ENCODE measurements at places on chromosomes 5 and 9.

GRCh38 chr9:81676395-81676794 lies 13.0 kb downstream of the TLE1 start:
- no peak for DNase-seq

- no peak for DNase-seq
These were observed 11.9 kb downstream of the RASGEF1C start for GRCh38 chr5:180197016-180197702.

GRCh38 chr9:129164246-129164930 lies 13.7 kb downstream of the IER5L start:
- no peak for DNase-seq

DNA sequence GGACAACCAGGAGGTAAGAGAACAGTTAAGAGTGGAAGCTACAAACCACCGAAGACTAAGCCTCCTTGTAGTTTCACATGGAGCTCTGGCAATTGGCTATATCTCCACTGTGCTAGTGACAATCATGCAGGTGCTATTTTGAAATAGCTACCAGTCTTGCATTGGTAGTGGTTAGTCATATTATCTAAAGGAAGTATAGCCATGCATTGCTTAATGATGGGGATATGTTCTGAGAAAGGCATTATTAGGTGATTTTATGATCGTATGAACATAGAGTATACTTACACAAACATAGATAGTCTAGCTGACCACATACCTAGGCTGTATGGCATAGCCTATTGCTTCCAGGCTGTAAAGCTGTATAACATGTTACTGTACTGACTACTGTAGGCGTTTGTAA lies 28.4 kb downstream of the HSDL2 start:
- DNase-seq, result no peak

DNA sequence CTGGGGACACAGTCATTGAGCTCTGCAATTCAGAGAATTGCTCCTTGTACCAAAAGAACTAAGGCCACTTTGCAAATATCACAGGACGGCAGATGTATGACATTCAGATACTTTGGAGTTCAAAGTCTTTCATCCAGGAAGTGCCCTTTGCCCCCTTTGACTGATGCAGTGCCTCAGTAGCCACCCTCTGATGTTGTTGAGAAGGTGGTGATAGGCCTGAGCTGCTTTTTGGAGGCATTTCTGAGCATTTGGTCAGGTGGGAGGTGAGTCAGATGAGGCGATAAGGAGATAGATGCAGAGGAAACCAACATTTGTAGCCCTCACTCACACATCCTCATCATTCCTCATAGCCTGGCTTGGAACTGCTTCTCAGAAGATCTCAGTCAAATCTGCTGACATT lies 63.4 kb downstream of the ANGPTL2 start:
- DNase-seq, result no peak

- no peak for DNase-seq
These were observed 55.3 kb downstream of the BARX1 start for GRCh38 chr9:93899609-93900435.

DNA sequence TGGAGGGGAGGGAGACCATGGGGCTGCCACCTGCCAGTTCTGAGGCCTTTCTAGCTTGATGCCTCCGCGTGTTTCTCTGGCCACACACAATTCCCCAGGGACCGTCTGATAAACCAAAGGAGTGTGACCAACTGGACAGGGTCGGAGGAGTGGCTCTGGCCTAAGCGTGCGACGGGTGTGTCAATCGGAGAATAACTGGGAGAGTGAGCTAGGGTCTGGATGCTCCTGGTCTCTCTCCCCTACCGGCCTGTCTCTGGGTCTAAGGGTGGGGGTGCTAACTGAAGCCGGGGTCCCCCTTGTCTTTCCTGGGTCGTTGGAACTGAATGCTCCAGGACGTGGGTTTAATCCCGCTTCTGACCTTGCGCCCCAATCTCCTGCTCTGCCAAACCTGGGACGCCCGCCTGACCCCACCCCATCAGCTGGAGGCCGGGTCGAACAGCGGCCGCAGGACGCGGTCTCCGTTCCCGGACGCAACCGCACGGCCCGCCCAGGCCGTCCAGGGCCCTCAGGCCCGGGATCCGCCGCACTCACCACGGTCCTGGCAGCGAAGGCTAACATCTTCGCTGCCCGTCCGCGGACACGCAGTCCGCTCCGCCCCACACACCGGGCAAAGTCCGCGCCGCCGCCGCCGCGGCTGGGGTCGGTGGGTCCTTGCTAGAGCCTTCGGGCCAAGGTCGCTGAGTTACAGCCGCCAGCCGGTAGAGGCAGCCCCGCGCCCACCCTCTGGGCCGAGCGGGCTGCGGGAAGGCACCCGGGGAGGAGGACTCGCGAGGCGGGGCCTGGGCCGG lies 447 bp downstream of the CRAT start:
- DNase-seq, result no peak

DNA sequence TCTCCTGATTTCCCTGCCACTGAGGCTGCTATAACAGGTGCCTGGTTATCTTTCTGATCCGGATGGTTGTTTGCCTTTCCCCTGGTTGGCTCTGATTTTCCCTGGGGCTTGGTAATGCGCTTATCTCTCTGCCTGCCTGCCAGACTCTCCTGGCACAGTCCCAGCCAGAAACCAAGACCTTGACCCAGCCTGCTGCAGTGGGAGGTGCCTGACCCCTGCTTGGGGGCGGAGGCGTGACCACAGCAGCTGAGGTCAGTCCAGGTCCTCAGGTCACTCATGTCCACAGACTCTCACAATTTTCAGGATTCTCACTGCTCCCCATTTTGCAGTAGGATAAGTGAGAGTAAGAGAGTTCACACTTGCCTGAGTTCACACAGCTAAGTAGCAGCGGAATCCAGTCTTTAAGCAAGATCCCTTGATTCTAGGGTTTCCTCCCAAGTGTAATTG lies 24.4 kb upstream of the SYNPO start:
- no peak for DNase-seq

DNA sequence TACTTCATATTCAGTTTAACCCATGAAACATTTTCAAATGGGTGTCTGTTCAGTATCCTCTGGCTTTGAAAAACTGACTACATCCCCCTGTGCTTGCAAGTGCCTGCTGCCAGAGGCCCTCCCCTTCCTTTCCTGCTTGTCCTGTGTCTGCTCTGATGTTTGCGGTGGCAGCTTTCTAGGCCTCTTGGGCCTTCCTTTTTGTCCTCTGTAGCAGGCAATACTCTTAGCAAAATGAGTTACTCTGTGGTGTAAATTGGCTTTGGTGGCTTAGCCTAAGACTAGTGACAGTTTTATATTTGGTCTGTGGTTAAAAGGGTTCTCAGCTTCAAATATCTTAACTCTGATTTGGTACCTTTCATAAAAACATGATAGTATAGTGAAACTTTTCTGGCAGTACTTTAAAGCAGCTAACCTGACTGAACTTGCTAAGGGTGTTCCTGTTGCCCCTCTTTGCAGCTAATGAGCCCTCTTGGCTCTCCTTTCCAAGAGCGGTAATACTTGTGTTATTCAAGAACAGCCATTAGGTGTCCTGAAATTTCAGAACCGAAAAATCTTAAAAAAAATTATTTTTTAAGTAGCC lies 76.6 kb downstream of the GOLM1 start:
- no peak for DNase-seq

DNA sequence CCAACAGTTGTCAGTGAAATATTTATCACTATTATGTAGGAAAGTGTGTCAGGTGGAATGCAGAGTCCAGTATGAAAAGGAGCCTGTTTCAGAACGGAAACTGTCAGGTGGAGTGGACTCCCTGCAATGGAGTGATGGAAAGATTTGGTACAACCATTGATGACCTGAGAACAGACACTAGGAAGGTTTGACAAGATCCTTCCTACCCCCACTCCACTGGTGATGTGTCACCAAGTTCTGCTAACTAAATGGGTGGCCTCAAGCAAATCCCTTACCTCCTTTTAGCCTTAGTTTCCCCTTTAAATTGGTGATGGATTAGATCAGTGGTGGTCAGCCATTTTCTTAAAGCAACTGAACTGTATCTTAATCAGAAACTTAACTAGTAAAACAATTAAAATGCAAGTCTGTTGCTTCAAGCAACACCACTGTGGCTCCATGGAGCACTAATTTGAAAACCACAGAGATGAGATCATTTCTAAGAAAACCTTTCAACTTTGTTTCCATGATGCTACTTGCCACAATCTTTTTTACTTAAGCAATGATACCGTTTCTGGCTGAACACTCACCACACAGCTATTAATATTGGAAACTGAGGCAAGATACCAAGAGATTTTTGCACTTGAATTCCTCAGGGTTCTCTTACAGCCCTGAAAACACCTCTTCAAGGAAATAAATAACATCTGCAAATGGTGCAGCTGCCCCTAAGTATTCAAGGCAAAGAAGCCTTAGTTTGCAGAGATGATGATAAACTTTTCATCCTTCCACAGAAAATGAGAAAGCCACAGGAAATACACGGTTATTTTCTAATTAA lies 140.6 kb downstream of the ERCC6L2 start:
- DNase-seq, result no peak

DNA sequence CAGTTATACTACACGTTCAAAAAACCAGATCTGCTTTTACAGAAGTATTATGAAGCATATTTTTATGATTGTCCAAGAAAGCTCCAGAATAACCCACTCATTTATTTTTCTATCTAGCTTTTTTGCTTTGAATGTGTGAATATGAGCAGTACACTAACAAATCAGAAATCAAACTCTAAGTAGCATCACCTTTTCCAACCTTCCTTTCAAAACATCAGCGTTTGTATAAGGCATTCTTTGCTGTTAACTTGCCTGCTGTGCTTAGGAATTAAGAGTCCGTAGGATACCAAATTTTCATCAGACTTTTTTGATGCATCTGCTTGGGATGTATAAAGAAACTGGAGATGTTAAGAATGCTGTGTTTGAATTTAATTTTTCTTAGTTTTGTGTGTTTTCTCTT lies 3.8 kb downstream of the TLE4 start:
- no peak for DNase-seq

DNA sequence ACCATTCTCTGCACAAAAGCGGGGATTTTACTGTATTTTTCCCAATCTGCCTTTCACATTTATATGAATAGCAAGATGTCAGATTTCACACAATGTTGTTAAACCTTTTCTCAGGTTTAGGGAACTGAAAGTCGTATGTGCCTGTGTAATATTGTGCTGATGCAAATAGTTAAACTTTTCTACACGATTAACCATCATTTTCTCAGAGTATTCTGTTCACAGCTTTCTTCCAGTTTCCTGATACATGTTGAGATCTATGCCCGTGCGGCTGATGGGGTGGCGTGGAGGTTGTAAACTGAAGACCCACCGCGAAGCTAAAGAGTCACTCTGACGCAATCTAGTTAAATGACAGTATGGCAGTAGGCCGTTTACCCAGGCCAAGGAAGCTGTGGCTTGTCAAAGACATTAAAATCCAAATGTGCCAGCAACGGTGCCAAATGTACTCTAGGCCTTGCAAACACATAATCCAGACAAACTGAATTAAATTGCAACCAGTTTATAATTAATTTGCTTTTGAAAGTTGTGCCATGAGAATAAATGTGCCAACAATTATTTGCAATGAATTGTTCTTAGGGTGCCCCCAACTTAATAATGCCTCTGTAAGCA lies 145.7 kb downstream of the EBF1 start:
- DNase-seq, result no peak

- no peak for DNase-seq
These were observed 159.3 kb upstream of the PPP1R26 start for GRCh38 chr9:135320331-135320730.

GRCh38 chr5:139391570-139392323 lies 2.0 kb upstream of the MZB1 start:
- DNase-seq, result no peak

GRCh38 chr5:103041071-103041676 lies 78.8 kb downstream of the GIN1 start:
- no peak for DNase-seq

DNA sequence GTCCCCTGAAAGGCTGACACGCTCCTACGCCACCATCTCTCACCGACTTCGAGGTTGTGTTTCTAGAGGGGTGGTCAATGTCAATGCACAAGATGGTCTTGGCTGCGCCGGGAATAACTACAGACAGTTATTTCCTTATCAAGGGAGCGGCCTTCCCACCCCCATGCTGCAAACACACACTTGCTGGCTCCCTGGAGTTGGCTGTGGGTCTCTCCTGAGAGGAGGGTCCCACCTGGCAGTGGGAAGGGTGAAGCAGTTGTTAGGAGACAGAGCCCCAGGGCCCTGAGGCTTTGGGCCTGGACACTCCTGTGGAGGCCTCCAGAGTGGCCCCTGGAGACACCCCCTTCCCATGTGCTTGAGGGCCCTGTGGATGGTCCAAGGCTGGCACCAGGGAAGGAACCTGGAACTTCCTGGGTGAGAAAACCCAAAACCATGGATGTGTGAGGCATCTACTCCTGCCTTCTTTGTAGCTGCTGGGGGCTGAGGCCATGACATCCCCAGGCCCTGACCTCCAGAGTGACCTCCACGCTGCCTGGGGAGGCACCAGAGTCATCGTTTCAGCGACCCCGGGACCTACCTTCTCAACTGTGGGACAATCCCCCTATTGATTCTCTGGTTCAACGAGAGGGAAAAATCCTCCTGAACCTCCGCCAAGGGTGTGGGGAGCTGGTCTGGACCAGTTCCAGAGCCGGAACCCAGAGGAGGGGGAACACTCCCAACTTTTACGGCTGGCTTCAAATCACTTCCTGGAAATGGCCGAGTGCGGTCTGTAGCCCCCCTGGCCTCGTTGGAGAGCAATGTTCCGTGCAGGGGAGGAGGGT lies 101.1 kb upstream of the COL5A1 start:
- no peak for DNase-seq

DNA sequence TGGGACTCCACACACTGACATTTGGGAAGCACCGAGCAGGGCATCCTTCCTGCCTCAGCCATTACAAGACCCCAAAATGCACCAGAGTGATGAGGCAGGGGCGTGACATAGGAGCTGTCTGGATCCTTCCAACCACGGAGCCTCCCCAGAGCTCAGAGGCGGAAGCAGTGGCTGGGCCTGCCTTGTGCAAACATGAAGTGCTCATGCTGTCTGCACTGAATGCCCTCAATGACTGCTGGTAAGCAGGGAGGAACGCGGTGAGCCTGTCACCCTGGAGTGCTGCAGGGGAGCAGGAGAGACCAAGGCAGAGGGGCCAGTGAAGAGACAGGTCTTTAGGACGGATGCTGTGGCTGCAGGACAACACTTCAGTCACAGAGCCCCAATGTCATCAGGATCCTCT lies 60.2 kb upstream of the HRH2 start:
- no peak for DNase-seq

- no peak for DNase-seq
These were observed 70.5 kb upstream of the NTRK2 start for GRCh38 chr9:84598921-84599636.

DNA sequence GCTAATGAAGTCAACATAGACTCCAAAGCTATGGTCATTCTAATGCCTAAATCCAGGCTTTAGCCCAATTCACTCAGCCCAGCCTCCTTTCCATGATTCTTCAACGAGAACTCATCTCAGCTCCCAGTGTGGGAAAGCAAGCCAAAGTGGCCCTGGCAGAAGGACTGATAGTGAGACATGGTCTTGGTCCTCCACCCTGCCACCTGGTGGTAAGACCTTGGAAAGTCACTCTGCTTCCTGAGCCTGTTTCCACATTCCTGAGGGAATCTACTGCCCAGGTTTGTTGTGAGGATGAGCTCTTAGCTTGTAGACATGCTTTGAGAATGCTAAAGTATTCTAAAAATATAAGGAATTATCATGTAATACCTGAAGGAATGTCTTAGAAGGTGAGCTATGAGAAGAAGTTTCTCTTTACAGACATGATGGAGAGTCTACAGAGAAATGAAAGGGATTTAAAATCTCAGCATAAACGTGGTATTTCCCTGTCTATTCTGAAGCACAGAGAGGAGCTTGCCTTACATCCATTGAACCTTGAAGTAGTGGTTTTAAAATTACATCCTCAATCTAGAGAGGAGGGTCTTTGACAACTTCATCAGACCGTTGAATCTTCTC lies 173.5 kb downstream of the TRIM32 start:
- DNase-seq, result no peak
